ENCODE measurements at places on chromosomes 12 and 14. TPM values are rescaled to one million over a fixed set of nuclear protein-coding genes. Genes with fewer than 3 reads are reported as not detected.

TBX5 gene
- not detected for total RNA-seq

LRTM2 gene
- total RNA-seq = 0.07 TPM

FIGNL2 gene
- total RNA-seq = 0.30 TPM

EFS gene
- total RNA-seq = not detected

OR4E2 gene
- total RNA-seq = not detected

EML5 gene
- 0.76 TPM for total RNA-seq

OTX2 gene
- total RNA-seq = not detected

HOXC13 gene
- total RNA-seq = 10.3 TPM

RHOF gene
- total RNA-seq = 162 TPM

MUCL1 gene
- total RNA-seq = not detected

RIMBP2 gene
- not detected for total RNA-seq

DAO gene
- total RNA-seq = not detected

MYO1H gene
- not detected for total RNA-seq

SYNDIG1L gene
- total RNA-seq = not detected

NXPH4 gene
- total RNA-seq = 4.1 TPM

MORN3 gene
- 0.23 TPM for total RNA-seq

AGAP2 gene
- total RNA-seq = 0.12 TPM

ZNF891 gene
- 0.44 TPM for total RNA-seq
